Sciatic nerve (tissue), 2 donors: ENCODE measurements at places on chromosomes 16 and 17.

GRCh38 chr17:75723171-75723930 lies 2.1 kb downstream of the ITGB4 start:
- DNase-seq: no peak

DNA sequence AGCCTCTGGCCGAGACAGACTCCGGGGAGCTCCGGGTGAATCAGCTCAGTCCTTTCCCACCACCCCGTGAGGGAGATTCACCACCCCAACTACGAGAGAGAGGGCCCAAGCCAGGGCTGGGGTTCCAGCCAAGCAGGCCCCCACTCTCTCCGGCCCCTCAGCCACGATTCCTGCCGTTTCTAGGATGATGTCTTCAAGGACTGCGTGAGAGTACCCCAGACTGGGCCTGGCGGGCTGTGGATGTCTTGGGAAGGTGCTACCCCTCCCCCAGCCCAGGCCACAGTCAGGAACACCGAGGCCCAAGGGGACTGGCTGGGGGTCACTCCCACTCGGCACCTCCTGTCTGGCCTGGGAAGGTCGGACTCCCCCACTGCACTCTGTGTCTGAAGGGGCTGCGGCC lies 21.6 kb upstream of the PABPN1L start:
- DNase-seq: no peak

DNA sequence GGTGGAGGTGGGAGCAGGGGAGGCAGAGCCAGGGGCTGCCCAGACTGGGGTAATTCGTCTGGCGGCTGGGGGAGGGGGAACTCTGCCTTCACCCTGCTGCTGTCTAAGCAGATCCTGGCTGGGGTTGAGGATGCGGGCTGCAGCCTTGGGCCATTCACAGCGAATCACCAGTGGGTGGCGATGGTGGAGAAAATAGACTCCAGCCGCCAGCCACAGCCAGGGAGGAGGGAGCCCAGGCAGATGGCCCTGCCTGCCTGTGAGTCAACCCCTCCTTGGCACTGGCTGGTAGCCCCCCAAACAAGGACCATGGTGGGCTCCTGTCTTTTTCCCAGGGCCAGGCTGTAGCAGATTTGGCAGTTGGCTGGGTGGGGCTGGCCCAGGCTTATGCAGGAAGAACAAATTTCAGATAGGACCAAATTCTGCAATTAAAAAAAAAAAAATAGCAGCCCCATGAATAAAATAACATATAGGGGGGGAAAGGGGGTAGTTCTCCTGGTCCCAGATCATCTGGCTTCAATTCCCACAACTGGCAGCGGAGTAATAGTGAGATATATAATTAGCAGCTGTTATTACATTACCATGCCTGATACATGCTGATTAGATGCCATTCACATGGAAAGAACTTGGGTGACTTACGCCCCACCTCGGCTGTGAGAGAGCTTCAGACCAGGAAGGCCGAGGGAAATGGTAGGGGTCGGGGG lies 41.5 kb upstream of the CDH5 start:
- DNase-seq: no peak

GRCh38 chr16:65981057-65981456 lies 385.4 kb upstream of the CDH5 start:
- DNase-seq: no peak

DNA sequence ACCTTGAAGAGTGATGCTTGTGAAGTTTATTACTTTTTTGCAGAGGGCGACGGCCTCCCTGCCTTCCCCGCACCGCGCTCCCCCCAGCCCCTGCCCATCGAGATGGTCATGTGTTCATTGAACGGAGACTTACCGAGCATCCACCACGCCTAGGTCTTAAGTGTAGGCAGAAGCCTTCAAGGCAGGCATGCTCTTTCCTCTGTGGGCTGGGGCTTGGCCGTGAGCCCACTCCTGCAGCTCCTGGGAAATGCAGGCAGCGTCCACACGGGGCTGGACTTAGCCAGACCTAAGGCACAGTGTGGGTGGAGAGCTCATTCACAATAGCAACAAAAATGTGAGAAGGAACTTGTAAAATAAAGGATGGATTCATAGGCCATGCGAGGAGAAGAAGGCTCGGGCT lies 19.2 kb downstream of the RNF213 start:
- DNase-seq: peak; percentile 78

- no peak for DNase-seq
Measured at GRCh38 chr16:56792967-56793366, 63.0 kb downstream of the NUP93 start.

- no peak for DNase-seq
Measured at GRCh38 chr16:46930861-46931260, 42.6 kb downstream of the DNAJA2 start.

DNA sequence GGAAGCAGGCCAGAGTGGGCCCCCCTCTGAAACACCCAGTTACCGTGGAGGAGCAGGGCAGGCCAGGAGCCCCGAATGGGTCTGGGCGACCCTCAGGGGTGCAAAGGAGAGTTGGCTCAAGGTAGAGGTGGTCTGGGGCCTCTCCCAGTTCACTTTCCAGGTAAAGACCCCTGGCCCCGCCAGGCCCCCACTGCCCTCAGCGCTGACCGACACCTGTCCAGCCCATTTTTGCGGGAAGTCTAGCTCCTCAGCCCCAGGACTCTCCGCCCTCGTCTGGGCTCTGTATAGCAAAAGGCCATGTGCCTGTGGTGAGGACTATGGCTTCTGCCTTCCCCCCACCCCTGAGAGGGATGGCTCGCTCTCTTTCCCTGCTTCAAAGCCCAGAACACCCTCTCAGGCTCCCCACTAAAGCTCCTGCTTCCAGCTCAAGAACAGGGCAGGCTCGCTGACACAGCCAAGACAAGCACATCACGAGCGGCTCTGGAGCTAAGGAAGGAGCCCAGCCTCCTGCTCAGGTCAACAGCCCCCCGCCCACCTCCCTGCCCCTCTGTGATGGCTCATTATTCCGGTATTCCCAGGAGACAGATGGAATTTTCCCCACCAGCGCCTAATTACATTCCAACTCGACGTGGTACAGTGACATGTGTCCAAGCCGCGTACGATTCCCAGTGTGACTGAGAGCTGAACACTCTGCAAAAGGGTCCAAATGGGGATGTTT lies 59.4 kb downstream of the RTN4RL1 start:
- DNase-seq: no peak

- no peak for DNase-seq
Measured at GRCh38 chr16:84714028-84714427, 14.2 kb downstream of the USP10 start.

GRCh38 chr16:85873153-85873552 lies 25.8 kb upstream of the IRF8 start:
- no peak for DNase-seq

- no peak for DNase-seq
Measured at GRCh38 chr16:68695575-68695974, 41.5 kb upstream of the CDH1 start.

GRCh38 chr16:22186517-22186916 lies 19.6 kb upstream of the EEF2K start:
- no peak for DNase-seq

DNA sequence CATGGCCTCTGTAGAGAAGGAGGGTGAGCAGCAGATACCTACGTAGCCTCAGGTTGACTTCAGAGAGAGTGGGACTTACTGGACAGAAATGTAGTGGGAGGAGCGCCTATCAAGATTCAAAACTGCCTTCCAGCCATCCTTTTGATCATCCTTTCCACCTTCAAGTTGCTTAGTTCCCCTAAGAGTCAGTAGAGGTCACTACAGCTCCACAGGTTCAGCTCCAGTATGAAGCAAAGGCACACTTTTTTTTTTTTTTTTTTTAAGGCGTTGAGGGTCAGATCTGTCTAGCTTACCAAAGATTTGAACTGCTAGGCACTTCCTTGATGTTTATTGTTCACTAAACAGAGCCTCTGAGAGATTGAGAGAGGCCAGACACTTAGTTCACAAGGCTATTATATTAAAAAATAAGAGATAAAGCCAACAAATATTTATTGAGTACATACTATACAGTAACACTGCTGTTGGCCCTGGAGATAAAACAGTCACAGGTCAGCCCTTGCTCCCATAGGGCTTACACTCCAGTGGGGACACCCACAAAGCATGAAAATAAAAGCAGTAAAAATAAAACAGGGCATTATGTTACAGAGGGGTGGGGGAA lies 3.1 kb downstream of the RNF227 start:
- no peak for DNase-seq

DNA sequence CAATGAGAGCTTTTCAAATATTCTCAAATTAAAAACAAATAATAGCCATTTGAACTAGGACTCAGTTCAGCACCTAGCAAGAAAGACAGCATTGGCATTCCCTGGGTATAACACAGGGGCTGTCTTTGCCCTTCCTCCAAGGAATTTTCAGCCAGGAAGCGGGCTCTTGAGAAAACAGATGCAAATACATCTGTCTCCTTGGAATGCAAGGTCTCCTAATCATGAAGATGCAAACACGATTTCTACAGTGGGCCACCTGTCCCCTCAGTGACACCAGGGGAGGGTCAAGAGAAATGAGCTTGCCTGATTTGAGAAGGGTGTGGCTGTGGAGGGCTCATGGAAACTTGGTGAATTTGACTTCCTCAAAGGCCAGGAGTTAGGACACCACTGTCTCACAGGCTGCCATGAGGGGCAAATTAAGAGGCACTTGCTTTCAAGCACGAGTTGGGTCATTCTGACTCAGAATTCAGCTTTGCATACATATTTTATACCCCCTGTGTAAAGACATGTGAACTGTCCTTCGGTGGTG lies 24.5 kb upstream of the SUPT4H1 start:
- DNase-seq: no peak

DNA sequence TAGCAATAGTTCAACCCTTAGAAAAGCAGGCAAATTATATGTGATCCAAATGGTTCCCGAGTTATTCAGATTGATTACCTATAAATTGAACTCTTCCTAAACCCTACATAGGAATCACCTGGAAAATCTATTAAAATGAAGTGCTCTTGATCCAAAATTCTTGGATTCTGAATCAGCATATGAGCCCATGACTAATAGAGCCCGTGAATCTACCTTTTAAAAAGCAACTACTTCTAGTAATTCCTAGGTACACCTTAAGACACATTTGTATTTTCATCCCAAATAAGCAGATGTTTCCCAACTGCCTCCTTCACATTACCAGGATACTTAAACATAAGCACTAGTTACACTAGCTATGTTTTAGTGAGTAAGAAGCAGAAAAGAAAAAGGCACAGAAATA lies 1171.0 kb upstream of the GOT2 start:
- no peak for DNase-seq

- no peak for DNase-seq
Measured at GRCh38 chr16:14502932-14503741, 126.9 kb downstream of the PARN start.

- DNase-seq: peak; percentile 82
Measured at GRCh38 chr17:45225964-45226530, 4.4 kb downstream of the FMNL1 start.

DNA sequence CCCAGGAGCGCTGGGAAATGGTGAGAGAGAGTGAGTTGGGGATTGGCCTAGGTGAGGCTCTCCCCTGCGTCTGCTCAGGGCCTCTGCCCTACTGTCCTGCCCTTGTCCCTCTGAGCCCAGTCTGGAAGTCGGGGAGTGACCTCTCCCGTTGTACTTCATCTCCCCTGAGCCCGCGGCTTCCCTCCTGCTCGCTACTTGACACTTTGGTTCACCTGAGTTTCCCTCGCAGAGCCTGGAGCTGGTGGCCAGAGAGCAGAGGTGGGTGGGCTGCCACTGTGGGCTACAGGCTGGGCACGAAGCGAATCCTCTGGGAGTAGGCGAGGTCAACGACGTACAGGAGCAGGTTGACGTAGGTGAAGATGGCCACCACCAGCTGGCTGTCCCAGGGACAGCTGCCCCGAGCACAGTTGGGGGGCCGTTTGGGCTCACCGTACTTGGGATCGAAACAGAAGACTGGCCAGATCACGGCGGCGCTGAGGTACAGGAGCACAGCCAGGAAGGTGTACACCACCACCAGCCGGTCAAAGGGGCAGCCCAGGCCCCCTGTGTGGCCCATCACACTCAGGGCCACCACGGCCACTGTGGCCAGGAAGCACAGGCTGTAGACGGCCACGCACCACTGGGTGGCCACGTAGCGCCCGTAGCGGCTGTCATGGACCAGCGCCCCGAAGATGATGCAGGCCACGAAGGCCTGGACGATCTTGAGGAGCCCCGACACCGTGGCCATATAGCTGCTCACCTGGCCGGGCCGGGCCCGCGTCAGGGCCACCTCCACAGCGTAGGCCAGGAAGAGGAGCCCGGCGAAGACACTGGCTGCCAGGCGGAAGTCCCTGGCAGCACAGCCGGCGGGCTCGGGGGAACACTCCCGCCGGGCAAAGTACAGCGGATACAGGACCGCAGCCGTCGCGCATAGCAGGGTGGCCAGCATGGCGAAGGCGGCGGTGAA lies 3.7 kb upstream of the PYCR1 start:
- DNase-seq: no peak

DNA sequence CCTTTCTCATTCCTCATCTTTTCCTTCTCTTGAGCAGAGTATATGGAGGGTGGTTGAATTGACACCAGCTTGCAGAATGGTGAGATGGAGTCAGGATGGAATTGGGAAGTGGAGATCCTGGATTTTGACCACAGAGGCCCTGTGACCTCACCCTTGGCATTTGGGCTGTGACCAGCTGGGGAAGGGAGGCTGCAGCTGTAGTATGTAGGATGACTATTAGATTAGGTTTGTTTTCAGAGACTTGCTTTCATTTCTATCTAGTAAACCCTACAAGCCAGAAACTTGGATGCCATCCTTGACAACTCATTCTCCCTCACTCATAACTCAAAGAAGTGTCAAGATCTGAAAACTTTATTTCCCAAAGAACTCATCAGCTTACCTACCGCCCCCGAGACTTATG lies 5.9 kb downstream of the GNGT2 start:
- DNase-seq: no peak

DNA sequence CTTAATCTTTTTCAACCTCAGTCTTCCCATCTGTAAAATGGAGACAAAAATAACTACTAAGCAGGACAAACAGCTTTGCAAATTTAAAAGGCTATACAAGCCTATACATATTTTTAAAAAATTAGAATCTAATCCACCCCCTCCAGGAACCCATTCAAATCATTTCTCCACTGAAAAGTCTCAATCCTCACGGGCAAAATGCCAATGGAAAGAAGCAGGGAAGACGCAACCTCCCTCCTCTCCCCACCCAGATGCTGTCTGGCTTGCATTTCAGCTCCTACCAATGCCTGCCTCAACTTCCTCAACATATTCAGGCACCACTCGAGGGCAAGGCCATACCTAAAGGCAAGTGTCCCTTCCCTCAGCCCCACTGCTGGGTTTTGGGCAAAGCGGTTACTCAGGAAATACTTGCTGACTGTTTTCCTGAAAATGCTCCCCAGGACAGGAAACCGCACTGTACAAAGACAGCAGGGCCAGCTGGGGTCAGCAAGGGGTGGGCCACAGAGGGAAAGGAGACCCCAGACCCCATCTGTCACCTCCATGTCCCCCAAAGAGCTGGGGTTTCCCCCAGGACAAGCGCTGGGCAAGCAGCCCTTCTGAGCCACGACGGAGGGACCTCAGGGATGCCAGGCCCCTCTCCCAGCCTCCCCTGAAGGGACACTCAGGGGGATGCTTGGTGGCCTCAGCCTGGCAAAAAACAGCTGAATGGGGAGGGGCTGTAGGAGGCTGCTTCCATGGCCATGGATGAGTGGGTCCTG lies 47.7 kb upstream of the DOC2B start:
- peak; percentile 43 for DNase-seq

GRCh38 chr17:49021095-49021767 lies 24.0 kb downstream of the IGF2BP1 start:
- DNase-seq: no peak
